ENCODE measurements at places on chromosomes 6 and 20.

GRCh38 chr20:54435015-54435414, 40.4 kb upstream of the DOK5 start:
- no peak for DNase-seq

GRCh38 chr6:154230910-154231595, 125.5 kb downstream of the IPCEF1 start:
- DNase-seq, result no peak

DNA sequence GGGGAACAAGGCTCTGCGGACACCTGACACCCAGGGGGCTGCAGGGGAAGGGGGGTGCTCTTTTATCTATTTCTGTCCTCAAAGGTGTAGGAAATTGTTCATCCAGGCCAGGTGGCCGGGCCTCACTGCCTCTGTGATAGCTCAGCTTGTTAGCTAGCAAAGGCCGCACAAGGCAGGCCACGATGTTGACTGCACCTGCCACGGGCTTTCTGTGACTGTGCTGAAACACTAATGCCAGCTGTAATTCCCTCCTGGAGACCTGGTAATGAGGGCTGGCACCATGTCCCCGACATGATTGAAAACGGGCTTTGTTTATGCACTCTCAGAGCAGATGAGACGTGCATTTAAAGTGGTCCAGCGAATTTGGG, 61.4 kb upstream of the APCDD1L start:
- DNase-seq, result no peak

DNA sequence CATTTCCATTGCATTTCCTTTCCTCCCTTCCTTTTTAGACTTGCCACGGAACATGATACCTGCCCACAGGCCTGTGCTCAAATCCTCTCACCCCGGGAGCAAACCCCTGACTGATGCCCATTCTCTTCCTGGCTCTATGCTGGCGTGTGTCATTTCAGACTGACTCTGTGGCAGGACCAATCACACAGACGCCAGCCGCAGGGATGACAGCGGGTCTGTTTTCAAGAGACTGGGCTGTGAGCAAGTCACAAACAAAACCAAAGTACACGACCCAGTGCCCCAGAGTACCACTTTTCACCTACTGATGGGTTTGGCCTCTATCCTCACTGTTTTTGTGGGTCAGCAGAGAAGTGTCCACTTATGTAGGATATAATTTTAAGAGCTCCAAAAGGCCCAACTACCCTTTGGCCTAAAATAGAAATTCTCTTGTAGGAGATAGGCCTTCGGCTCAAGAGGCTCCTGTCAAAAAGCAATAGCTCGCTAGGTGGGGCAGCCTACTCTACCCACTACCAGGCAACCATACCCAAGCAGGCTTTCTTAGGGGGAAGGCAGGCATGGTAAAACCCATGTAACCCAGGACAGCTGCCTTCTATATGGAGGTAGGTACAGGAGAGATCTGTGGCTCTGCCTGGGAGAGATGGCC, 215.7 kb downstream of the CDC5L start:
- DNase-seq, result no peak

DNA sequence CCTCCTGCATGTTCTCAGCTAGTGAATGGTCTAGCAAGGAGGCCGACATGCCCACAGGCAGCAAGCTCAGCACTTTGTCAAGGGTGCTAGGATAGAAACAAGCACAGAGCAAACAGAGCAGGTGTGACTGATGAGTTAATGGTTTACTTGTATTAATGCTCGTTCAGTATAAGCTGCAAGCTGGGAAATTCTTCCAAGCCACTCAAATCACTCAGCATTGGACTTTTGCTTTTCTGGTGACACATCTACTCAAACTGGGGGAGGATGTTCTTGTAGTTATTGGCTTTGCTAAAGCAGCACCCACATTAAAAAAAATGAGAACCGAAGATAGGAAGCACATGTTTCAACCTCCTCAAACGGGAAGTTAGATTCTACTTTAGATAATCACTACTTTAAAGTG, 43.1 kb upstream of the NEDD9 start:
- peak; percentile 74 for DNase-seq

DNA sequence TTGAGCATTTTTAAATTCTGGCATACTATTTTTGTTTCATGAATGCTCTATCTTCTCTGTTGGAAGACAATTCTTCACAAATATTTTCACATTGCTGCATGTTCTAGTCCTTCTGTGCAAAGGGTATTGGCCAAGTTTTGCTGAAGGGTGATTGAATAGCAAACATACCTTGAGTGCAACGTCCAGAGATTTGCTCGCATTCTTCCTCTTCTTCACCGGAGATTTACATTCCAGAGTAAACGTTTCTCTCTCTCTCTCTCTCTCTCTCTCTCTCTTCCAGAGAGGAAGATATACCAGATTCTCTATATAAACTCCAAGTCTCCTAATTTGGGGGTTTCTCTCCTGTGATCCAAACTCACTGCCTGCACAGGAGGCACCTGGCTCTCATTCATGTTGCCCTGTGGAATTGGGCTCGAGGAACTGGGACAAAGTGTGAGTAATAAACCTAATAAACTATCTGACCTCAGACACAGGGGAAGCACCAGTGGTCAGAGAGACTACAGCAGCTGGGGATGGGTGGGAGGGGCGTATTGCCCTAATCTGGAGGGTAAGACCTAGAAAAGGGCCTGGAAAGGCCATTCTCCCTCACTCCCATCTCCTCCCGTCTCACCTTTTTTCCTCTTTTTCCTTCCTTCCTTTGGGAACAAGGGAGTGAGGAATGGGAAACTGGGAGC, 1.1 kb upstream of the TREML1 start:
- no peak for DNase-seq

- no peak for DNase-seq
Observed at GRCh38 chr20:53434662-53435061, 159.0 kb downstream of the ZNF217 start.

GRCh38 chr6:127924440-127924839, 23.6 kb upstream of the THEMIS start:
- DNase-seq, result no peak

GRCh38 chr20:6086868-6087267, 33.0 kb upstream of the LRRN4 start:
- DNase-seq, result no peak

DNA sequence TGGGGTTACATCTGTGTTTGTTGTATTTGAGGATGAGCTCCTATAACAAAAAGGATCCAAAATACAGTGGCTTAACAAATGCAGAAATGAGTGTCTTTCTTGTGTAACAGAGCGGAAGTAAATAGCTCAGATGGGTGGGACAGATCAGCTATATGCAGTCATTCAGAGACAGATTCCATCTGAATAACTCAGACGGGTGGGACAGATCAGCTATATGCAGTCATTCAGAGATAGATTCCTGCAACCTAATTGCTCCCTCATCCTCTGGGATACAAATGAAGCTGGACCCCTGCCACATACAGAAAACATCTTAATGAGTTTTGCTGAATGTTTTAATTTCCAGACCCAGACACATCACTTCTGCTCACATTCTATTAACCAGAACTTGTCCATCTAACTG, 332.3 kb downstream of the BCKDHB start:
- peak; percentile 28 for DNase-seq

- no peak for DNase-seq
Observed at GRCh38 chr20:17636523-17637412, 45.3 kb downstream of the RRBP1 start.

GRCh38 chr6:6701864-6702263, 113.3 kb downstream of the LY86 start:
- DNase-seq, result no peak

DNA sequence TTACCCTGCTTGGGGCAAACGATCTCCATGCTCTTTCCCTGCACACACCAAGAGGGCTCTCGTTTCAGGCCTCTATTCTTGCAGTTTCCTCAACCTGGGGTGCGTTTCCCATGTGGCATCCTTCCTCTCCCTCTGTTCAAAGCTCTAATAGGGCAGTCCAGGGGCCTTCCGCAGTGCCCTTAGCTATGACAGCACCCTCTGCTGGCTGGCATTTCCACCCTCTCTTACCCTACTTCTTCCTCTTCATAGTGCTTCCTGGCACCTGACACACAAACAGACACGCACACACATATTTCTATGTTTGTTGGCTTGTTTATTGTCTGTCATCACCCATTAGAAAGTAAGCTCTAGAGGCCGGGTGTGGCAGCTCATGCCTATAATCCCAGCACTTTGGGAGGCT, 294.0 kb downstream of the CLIC5 start:
- DNase-seq, result no peak

- no peak for DNase-seq
Observed at GRCh38 chr6:36113049-36113448, 17.3 kb upstream of the MAPK13 start.

DNA sequence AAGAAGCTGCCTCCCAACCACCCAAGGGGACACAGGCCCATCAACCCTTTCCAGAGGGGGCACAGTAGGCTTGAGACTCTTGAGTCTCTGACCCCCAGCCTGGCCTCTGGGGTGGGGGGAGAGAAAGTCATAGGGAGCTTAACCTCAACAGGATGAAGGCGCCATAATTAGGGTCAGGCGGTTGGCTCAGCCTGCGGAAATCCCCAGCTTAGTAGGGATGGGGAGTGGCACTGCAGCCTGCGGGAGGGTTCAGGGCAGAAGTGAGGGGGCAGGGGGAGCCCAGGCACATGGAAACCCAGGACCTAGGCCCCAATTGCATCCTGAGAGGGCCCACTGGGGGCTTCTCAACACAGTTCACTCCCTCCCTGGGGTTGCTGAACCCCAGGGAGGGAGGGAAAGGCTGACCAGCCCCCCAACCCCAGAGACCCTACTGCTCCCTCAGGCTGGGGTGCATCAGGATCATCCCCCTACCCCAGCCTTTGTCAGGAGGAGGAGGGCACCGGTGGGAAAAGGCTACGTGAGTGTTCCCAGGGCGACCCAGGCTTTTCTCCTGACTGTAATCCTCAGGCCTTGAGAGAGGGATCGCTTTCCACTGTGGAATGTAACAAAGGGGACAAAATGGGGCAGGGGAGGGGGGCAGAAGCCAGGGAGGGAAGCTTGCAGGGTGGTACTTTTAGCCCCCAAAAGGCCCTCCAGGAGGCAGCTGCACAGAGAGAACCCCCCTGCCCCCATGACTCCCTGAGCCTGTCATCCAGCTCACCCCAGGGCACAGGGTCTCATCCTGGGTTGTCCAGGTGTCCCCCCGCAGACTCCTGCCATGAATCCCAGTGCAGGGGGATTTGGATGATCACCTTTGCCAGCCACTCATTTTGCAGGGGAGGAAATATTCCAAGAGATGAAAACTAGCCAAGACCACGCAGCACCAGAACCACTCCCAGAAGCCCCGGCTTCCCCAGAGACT, 46.4 kb downstream of the MRPL14 start:
- no peak for DNase-seq

DNA sequence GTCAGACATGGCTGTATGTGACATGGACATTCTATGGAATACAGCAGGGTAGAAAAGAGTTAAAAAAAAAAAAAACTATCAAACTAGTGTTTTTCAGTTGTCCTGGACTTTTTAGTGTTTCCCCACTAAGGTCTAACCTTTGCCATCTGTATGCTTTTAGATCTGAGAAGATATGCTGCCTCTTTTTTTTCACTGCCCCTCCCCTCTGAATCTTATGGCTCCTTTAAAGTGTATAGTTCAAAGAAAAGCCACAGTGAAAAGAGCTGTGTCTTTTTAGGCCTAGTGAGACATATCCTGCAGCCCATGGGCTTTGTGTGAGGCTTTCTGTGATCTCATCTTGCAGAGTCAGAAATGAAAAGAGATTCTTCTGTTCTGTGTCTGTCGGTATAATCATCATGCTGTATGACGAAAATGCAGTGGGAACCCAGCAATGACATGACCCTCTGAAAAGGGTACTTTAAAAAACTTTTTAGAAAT, 29.3 kb downstream of the ADGRG6 start:
- no peak for DNase-seq

GRCh38 chr20:5880326-5880725, 70.0 kb downstream of the TRMT6 start:
- no peak for DNase-seq

DNA sequence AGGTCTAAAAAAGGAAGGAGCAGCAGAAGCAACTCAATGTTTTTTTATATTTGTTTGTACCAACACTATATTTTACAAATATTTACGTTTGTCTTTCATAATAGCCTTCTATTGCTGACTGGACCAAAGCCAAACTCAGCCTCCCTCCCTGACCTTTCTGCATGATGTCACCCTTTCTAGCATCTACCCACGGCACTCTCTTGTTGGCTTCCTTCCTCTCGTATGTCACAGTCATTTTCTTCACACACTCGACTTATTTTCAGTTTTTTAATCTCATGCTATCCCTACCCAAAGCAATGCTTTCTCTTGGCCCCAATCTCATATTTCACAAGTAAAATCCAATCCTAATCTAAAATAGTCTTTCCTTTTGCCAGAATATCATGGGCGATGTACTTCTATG, 16.3 kb upstream of the FAM8A1 start:
- no peak for DNase-seq

- no peak for DNase-seq
Observed at GRCh38 chr6:166533205-166533824, 53.2 kb downstream of the RAMACL start.

- no peak for DNase-seq
Observed at GRCh38 chr6:89051676-89052075, 28.9 kb upstream of the PNRC1 start.

DNA sequence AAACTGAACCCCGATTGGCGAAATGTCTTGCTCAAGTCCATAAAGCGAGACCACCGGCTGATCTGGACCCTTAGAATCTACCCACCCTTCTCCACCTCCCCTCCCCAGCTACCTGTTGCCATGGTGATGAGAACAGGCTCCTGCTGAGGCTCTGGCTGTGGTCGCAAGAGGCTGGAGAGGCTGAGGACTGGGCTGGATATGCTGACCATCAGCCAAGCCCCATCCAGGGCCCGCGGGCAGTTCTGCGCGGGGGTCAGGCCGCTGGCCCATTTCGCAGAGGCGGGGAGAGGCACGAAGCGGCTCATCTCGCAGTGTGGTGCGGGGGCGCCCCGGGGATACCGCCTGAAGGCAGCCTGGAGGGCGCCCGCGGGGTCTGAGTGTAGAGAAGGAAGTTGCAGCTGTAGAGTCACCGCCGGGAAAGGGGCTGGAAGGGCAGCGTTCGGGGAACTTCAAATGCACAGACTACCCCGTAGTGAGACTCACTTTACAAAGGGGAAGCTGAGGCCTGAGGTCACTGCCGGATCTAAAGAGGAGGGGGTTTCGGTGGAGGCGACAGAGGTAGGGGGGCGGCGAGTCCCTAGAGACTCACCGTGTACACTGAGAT, 671 bp downstream of the TAPBP start:
- peak; percentile 68 for DNase-seq

DNA sequence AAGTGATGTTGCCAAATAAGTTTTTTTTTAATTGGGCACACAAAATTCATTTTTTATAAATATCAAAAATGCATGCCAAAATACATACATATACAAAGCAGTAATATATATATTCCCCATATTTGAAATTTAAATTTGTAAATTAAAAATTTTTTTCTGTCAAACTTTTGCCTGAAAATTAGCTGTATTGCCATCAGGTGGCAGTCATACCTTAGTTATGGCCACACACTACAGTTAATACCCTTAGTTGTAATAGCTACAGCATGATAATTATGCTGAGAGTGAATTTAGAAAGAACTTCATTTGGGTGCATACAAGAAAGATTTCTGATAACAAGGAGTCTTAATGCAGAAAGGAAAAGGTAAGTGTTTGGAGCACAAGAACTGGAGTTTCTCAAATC, 46.2 kb upstream of the SDHAF4 start:
- peak; percentile 16 for DNase-seq

Data from hepatocyte (in vitro differentiated cells).